ENCODE measurements at places on chromosomes 1 and 21. TPM values are rescaled to one million over a fixed set of nuclear protein-coding genes. Genes with fewer than 3 reads are reported as not detected.
A peak's percentile ranks its signal among the peaks of the same experiment; 100 is the strongest.

DNA sequence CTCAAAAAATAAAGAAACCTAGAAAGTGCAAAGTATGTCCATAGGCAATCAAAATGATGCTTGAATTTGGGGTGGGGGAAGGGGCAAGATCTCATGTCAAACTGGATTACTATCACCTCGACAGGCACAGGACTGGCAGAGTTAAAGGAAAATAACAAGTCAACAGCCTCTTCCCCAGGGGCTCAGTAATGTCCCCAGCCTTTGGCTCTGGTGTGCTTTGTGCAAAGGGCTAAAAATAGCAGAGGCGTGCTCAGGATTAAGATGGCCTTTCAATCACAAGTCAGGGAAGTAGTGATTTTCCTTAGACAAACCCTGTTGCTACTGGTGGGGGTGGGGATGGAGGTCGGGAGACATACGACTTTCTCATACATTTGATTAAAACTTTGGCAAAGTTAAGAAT lies 63.5 kb upstream of the OLIG2 start:
- H3K4me1 ChIP-seq: no peaks in the 10 kb centered on the region
- peaks cover 49% of the 10 kb centered on the region for H3K27me3 ChIP-seq
- no peak overlapping the region for H3K27ac ChIP-seq
- H3K36me3 ChIP-seq: no peaks in the 10 kb centered on the region
- no peak overlapping the region for H3K4me3 ChIP-seq

DNA sequence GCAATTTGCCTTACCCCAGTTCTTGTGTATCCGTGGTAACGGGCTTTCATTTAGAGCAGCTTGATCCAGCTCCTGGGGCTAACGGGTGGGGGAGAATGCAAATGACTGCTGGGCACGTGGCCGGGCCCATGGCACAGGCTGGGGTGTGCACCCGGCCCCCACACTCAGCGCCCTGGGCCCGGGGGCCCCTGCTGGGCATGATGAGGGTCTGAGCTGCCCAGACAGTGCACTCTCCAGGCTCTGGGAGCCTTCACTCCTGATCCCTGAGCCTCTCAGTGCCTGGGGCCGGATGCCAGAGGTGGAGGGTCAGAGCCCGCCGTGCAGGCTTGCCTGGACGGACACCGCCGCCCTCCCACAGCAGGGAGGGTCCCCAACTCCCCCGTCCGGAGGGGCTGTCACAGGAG lies 20.1 kb upstream of the PEX10 start:
- no peak overlapping the region for H3K4me3 ChIP-seq
- H3K4me1 ChIP-seq: peaks cover 1% of the 10 kb centered on the region
- DNase-seq: no peak
- no peak overlapping the region for H3K27ac ChIP-seq
- no peaks in the 10 kb centered on the region for H3K36me3 ChIP-seq

GRCh38 chr21:32456497-32456918 lies 44.0 kb downstream of the EVA1C start:
- no peaks in the 10 kb centered on the region for H3K4me1 ChIP-seq
- no peak overlapping the region for H3K4me3 ChIP-seq
- no peaks in the 10 kb centered on the region for H3K36me3 ChIP-seq
- no peaks in the 10 kb centered on the region for H3K27me3 ChIP-seq
- DNase-seq: no peak

GRCh38 chr1:167440345-167440744 lies 78.0 kb downstream of the CD247 start:
- H3K27ac ChIP-seq: no peak overlapping the region
- H3K4me3 ChIP-seq: peak overlapping the region; percentile 78
- no peaks in the 10 kb centered on the region for H3K36me3 ChIP-seq
- H3K27me3 ChIP-seq: no peaks in the 10 kb centered on the region

GRCh38 chr1:27360159-27361043 lies 6.4 kb downstream of the MAP3K6 start:
- H3K36me3 ChIP-seq: peaks cover 2% of the 10 kb centered on the region
- peak; percentile 70 for DNase-seq
- H3K4me3 ChIP-seq: peak overlapping the region; percentile 84
- no peaks in the 10 kb centered on the region for H3K27me3 ChIP-seq
- peak overlapping the region; percentile 53 for H3K27ac ChIP-seq

DNA sequence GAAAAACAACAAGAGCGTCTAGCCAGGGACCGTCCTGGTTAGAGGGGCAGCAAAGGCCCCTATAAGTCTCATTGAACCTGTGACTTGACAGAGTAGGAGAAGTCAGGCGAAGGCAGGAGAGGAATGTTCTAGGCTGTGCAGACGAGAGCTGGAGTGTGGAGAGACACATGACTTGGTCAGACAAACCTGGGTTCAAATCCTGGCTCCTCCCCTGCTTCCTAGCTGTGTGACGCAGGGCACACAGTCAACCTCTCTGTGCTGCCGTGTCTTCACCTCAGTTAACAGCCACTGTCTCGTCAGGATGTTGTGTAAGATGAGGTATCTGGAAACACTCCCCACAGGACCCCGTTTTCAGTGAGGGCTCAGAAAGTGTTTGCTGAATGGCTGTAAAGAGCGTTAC lies 15.6 kb downstream of the SLC66A1 start:
- H3K4me1 ChIP-seq: no peaks in the 10 kb centered on the region
- no peak overlapping the region for H3K27ac ChIP-seq
- no peaks in the 10 kb centered on the region for H3K27me3 ChIP-seq
- peaks cover 38% of the 10 kb centered on the region for H3K36me3 ChIP-seq
- no peak overlapping the region for H3K4me3 ChIP-seq
- DNase-seq: no peak

GRCh38 chr1:116950517-116951199 lies 40.9 kb downstream of the PTGFRN start:
- H3K27me3 ChIP-seq: peaks cover 1% of the 10 kb centered on the region
- no peak overlapping the region for H3K27ac ChIP-seq
- DNase-seq: no peak
- H3K4me3 ChIP-seq: no peak overlapping the region
- no peaks in the 10 kb centered on the region for H3K4me1 ChIP-seq

- no peak for DNase-seq
- peaks cover 3% of the 10 kb centered on the region for H3K27me3 ChIP-seq
- H3K4me3 ChIP-seq: no peak overlapping the region
- no peaks in the 10 kb centered on the region for H3K36me3 ChIP-seq
These were observed 145.7 kb upstream of the PRMT6 start for GRCh38 chr1:106910798-106911197.

DNA sequence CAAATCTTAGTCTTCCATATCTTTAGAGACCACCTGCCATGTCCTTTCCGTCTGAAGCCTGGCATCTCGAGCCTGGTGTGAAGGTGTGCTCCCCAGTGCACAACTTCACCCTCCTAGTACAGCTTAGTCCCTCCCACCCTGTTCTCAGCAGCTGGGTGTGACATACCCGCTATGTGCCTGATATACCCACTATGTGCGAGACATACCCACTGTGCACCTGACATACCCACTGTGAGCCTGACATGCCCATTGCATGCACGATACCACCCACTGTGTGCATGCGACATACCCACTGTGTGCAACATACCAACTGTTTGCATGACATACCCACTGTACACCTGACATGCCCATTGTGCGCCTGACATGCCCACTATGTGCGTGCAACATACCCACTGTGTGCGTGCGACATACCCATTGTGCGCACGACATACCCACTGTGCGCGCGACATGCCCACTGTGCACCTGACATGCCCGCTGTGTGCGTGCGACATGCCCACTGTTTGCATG lies 3.0 kb upstream of the RRP1 start:
- H3K4me1 ChIP-seq: peaks cover 18% of the 10 kb centered on the region
- no peaks in the 10 kb centered on the region for H3K27me3 ChIP-seq
- H3K27ac ChIP-seq: no peak overlapping the region
- H3K36me3 ChIP-seq: peaks cover 7% of the 10 kb centered on the region

GRCh38 chr1:29317916-29318530 lies 81.7 kb downstream of the PTPRU start:
- H3K27me3 ChIP-seq: no peaks in the 10 kb centered on the region
- no peak overlapping the region for H3K4me3 ChIP-seq
- no peak for DNase-seq
- H3K36me3 ChIP-seq: no peaks in the 10 kb centered on the region

GRCh38 chr1:22317231-22317919 lies 134.3 kb upstream of the ZBTB40 start:
- H3K27me3 ChIP-seq: peaks cover 20% of the 10 kb centered on the region
- no peak for DNase-seq
- H3K27ac ChIP-seq: no peak overlapping the region
- H3K4me3 ChIP-seq: no peak overlapping the region
- no peaks in the 10 kb centered on the region for H3K36me3 ChIP-seq

DNA sequence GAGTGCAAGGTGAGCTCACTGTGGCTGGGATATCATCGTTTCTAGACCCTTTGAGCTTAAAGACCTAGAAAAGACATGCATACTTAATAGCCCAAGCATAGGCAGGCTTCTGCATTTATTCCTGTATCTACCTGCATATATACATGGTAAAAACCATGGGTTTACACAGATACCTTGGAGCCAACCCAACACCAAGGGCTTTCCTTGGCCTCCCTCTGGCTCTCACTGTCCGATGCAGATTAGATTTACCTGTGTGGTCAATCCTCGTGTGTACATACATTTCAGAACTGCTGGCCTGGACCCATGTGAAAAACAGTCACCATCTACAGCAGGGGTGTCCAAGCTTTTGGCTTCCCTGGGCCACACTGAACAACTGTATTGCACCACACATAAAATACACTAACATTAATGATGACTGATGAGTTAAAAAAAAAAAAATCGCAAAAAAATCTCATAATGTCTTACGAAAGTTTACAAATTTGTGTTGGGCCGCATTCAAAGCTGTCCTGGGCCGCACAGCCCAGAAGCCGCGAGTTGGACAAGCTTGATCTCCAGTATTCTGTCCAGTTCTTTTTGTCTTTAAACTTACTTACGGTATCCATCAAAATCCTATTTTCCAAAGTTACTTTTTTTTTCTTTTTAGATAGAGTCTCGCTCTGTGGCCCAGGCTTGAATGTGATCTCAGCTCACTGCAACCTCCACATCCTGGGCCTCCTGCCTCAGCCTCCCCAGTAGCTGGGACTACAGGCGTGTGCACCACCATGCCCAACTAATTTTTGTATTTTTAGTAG lies 43.5 kb downstream of the WDR4 start:
- H3K4me3 ChIP-seq: no peak overlapping the region
- peaks cover 5% of the 10 kb centered on the region for H3K36me3 ChIP-seq
- H3K27ac ChIP-seq: no peak overlapping the region
- H3K4me1 ChIP-seq: peaks cover 21% of the 10 kb centered on the region
- peak; percentile 2 for DNase-seq

GRCh38 chr1:115215110-115215509 lies 122.9 kb downstream of the NGF start:
- H3K4me1 ChIP-seq: no peaks in the 10 kb centered on the region
- no peak overlapping the region for H3K27ac ChIP-seq
- no peaks in the 10 kb centered on the region for H3K36me3 ChIP-seq
- peaks cover 2% of the 10 kb centered on the region for H3K27me3 ChIP-seq
- DNase-seq: no peak

- H3K4me1 ChIP-seq: peaks cover 90% of the 10 kb centered on the region
- H3K27ac ChIP-seq: peak overlapping the region; percentile 90
- no peaks in the 10 kb centered on the region for H3K27me3 ChIP-seq
- H3K4me3 ChIP-seq: no peak overlapping the region
- no peak for DNase-seq
These were observed 53.4 kb downstream of the GALNT2 start for GRCh38 chr1:230120289-230120920.

- peaks cover 26% of the 10 kb centered on the region for H3K36me3 ChIP-seq
- H3K27me3 ChIP-seq: no peaks in the 10 kb centered on the region
These were observed at the start of gene TRIM46 for GRCh38 chr1:155173478-155174323. TRIM46 (plus strand) TSS chr1:155173849; CDS start chr1:155173967, 118 bp downstream.

DNA sequence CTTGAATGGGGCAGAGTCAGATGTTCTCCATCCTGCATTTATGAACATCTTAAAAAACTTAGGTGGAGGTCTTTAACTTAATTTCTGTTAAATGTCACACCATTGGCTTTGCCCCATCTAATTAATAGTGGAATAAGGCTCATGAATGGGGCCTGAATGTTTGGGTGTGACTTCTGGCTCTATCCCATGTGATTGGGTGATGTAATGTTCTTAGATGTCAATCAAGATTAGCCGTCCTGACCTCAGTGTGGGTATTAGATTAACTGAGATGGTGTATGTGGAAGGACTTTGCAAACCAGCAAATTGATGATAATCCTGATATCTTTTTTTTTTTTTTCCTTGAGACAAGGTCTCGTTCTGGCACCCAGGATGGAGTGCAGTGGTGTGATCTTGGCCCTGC lies 38.1 kb downstream of the C1orf21 start:
- H3K4me1 ChIP-seq: no peaks in the 10 kb centered on the region
- H3K4me3 ChIP-seq: no peak overlapping the region
- no peak for DNase-seq
- no peak overlapping the region for H3K27ac ChIP-seq

GRCh38 chr1:36516372-36517010 lies 33.8 kb upstream of the CSF3R start:
- no peaks in the 10 kb centered on the region for H3K27me3 ChIP-seq
- H3K4me3 ChIP-seq: no peak overlapping the region
- H3K36me3 ChIP-seq: no peaks in the 10 kb centered on the region
- DNase-seq: peak; percentile 19
- no peaks in the 10 kb centered on the region for H3K4me1 ChIP-seq

DNA sequence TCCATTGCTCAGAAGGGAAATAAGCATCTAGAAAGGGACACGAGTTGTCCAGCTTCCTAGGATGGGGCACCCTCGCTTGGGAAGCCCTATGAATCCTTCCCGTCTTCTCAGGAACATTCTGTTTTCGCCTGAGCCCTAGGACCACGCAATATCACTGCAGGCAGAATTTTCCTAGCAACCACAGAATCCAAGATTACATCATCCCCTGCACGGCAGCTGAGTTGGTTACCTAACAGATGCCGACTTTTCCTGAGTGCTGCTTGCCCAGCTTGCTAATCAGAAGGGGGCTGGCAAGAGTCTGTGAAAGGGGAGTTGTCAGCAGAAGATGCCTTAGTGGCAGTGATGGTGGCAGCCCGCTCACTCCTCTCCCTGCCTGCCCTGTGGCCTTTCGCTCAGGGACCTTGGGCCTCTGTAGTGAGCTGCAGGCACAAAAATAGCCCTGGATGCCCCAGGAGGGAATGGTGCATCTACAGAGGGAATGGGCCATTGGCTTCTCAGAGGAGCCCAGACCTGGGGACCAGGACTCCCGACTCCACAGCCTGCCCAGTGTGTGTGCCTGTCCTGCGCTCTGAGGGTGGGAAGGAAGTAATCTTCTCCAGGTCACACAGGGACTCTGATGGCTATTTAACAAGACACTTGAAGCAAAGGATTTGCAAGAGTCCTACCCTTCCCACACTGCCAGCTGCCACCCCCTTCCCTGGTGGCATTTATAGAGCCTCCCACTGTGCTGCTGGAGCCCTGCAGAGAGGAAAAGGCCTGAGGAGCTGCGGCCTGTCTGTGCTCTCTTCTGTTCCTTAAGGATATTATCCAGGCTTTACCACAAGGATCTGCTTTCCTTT lies 28.9 kb upstream of the CLSTN1 start:
- no peak overlapping the region for H3K27ac ChIP-seq
- no peak overlapping the region for H3K4me3 ChIP-seq
- DNase-seq: no peak

- H3K4me1 ChIP-seq: no peaks in the 10 kb centered on the region
- no peaks in the 10 kb centered on the region for H3K36me3 ChIP-seq
- H3K27ac ChIP-seq: no peak overlapping the region
- peaks cover 2% of the 10 kb centered on the region for H3K27me3 ChIP-seq
These were observed 42.1 kb upstream of the C8B start for GRCh38 chr1:57007948-57008347.

TSACC gene
- total RNA-seq: 0.44 TPM

CD2 gene
- 0.35 TPM for total RNA-seq

C4BPA gene
- total RNA-seq: not detected

CRYZ gene
- total RNA-seq: 31.2 TPM

SH2D2A gene
- total RNA-seq: 2.3 TPM

PRCC gene
- total RNA-seq: 80.4 TPM

MYCL gene
- total RNA-seq: 0.10 TPM

CMPK1 gene
- total RNA-seq: 98.1 TPM

CFAP45 gene
- total RNA-seq: 1.2 TPM

LACTBL1 gene
- total RNA-seq: not detected

KRTAP12-1 gene
- not detected for total RNA-seq

ZNF683 gene
- total RNA-seq: not detected

Measured in activated B cell treated with CpG ODN at 0.5 μM for 24 hours (primary cell).